Nucleus accumbens (tissue), 56 donors: ENCODE measurements at places on chromosomes 2 and 18.

DNA sequence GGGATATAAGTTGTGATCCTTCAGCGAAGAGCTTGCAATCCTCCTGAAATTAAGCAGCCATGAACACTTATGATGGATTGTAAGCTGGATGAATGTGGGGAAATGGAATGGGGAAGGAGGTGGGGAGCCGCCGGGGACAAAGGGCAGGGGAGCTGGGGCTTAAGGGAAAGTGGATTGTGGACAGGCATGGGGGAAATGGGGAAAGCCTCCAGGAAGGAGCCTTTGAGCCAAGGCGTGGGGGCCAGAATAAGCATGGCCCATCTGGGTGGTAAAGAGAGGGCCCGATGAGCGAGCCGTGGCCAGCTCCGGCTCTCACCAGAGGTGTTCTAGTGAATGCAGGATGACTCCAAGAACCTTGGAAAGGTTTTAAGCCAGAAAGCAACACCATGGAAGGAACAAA is 124.0 kb downstream of the SMAD7 start:
- no peak for DNase-seq

DNA sequence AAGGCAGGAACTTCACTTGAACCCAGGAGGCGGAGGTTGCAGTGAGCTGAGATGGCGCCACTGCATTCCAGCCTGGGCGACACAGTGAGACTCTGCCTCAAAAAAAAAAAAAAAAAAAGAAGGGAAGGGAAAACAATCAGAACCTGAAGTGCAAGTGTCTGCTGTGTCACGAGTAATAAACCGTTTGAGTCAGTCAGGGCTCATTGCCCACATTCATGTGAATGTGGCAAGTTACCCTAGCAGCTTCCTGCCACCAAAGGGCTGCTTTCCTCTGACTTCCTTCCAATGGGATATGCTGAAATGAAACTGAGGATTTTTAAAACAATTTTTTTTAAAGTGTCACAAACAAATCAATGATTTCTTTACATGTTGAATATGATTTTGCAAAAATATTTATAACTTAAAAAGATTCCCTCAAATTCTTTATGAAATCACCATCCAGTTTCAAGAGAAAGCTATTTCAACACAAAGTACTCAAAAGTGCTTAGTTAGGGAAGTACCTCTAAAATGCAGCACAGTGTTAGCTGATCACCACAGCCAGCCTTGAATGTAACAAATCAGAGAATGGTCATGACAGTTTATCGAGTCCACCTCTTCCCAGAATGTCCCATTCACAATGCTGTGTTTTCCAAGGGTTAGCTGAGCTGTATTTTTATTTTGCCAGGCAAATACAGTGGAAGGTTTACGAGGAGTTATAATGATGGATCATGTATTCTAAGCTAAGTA is 36.4 kb downstream of the WDSUB1 start:
- peak; percentile 10 for DNase-seq

DNA sequence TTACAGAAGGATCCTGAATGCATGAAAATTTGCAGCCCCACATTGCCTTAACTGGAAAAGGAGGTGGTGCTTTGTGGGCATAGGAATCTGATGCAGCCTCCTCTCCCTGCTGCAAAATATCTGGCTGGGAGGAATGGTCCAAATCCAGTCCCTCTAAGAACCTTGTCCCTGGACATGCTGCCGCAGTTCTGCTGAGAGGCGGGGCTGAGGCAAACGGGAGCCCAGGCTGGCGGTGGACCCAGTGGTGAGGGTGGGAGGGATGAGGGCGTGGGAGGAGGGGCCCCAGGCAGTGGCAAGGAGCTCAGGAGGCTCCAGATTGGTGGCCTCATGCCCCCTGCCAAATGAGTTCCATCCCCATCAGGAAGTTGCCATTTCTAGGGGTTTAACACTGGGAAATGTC is 36.2 kb downstream of the ZAP70 start:
- no peak for DNase-seq

GRCh38 chr2:166614029-166614428 is 120.0 kb upstream of the SCN7A start:
- DNase-seq, result no peak

DNA sequence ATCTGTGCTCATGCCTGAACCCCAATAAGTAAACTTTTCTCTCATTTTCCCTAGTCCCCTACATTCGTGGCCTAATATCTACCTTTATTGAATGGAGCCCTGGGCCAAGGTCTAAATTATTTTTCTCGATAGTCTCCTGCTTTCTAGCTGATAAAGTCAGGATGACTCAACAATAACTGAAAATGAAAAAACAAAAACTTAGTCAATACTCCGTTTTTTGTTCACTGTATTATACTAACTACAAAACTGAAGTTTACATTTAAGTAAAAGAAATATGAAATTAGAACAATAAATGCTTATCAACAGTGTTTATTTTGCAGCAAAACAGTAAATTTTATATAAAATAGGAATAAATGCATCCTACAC is 32.2 kb downstream of the AOX1 start:
- no peak for DNase-seq

- no peak for DNase-seq
These were observed 636.2 kb downstream of the EPHA4 start for GRCh38 chr2:220935789-220936321.

DNA sequence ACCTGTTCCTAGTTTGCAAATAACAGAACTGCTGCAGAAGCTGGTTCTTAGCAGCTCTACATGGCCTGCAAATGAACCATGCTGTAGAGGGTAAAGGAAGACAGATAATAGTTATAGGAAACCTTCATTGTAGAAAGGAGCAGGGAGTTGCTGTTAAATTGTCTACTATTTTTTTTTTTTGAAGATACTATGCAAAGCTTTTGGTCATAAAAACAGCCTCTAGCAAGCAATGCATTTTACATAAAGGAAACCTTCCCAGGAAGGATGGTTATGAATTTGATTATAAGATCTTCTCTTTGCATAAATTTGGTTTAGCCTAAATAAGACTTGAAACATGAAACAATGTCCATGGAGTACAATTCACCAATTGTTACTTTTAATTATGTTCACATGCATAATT is 793.4 kb downstream of the SLC4A3 start:
- DNase-seq, result no peak
